Neural crest cell (in vitro differentiated cells): ENCODE measurements at places on chromosomes 13 and 19. TPM values are rescaled to one million over a fixed set of nuclear protein-coding genes. Genes with fewer than 3 reads are reported as not detected.

The C19orf67 gene
- total RNA-seq, result not detected in 2 replicates

The LGALS14 gene
- not detected in 2 replicates for total RNA-seq

DNA sequence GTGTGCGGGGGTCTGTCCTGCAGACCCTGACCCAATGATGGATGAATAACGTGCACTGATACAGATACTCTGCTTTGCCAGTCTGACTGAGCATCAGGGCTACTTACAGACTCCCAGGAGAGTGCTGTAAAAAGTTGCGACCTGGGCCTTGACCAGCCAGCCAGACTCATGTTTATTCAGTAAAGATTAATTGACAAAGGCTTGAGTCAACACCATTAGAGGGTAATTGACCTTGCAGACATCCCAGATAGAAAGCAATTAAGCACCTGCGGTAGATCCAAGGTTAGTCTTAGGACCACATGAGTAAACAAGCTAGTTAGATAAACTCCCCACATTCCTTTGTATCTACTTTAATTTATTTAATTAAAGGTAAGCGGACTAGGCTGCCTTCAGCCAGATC lies 10.4 kb downstream of the NUDT19 start:
- peaks cover 4% of the 10 kb centered on the region for H3K4me1 ChIP-seq
- no peak overlapping the region for H3K27ac ChIP-seq
- H3K36me3 ChIP-seq, result peaks cover 63% of the 10 kb centered on the region

GRCh38 chr13:40464337-40465014 lies 202.0 kb downstream of the FOXO1 start:
- no peaks in the 10 kb centered on the region for H3K4me1 ChIP-seq
- no peak overlapping the region for H3K27ac ChIP-seq
- no peak for DNase-seq

The GRK1 gene
- 0.77 and 1.5 TPM in 2 replicates for total RNA-seq

DNA sequence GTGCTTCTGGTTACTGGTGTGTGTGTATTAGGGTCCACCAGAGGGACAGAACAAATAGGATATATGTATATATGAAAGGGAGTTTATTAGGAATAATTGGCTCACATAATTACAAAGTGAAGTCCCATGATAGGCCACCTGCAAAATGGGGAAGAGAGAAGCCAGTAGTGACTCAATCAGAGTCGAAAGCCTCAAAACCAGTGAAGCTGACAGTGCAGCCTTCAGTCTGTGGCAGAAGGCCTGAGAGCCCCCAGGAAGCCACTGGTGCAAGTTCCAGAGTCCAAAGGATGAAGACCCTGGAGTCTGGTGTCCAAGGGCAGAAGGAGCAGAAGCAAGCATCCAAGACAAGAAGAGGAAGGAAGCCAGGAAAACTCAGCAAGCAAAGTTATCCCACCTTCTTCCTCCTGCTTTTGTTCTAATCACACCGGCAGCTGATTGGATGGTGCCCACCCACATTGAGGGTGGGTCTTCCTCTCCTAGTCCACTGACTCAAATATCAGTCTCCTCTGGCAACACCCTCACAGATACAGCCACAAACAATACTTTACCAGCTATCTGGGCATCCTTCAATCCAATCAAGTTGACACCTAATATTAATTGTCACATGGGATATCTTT lies 21.7 kb upstream of the SCEL start:
- H3K36me3 ChIP-seq, result no peaks in the 10 kb centered on the region
- no peak overlapping the region for H3K4me3 ChIP-seq
- H3K4me1 ChIP-seq, result no peaks in the 10 kb centered on the region

DNA sequence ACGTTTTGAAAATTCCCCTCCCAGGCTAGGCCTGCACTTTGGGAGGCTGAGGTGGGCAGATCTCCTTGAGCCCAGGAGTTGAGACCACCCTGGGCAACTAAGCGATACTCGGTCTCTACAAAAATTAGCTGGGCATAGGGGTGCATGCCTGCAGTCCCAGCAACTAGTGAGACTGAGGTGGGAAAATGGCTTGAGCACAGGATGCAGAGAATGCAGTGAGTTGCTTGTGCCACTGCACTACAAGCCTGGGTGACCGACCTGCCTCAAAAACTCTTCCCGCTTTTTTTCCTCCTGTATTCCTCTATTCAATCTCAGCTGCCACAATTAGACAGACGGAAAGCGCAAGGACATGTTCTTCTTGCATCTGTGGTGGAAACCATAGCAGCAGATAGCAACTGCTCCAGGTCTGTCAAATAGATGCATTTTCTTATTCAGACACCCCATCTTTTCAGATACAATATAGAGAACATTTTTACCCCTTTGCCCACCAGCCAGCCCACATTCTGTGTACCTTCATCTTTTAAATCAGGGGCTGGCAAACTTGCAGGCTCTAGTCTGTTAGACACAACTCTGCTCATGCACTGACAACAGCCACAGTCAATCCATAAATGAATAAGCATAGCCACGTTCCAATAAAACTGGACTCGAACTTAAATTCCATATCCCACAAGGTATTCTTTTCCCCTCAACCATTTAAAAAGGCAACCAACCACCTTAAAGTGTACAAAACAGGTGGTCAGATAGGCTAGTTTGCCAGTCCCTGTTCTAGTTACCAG lies 4.8 kb downstream of the TPT1 start:
- no peak overlapping the region for H3K27ac ChIP-seq
- peaks cover 4% of the 10 kb centered on the region for H3K27me3 ChIP-seq
- no peak for DNase-seq

The APBA3 gene
- total RNA-seq, result 22.8 and 24.5 TPM in 2 replicates

DNA sequence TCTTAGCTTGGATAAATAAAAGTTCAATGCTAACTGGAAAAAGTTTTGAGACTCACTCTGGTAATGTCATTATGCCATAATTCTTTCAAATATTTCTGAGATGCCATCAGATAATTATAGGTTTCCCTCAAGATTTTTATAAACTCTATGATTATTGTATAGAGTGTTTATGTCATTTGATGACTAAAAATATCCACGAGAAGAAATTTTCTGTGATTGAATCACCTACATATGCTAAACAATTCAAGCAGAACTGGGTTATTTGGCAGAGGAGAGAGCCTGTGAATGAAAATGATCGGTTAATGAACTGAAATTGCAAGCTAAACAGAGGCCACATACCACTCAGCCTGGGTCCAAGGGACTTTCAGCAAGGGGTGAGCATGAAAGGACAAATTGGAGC lies 92.6 kb upstream of the TSC22D1 start:
- H3K4me1 ChIP-seq, result no peaks in the 10 kb centered on the region
- no peak overlapping the region for H3K27ac ChIP-seq
- DNase-seq, result no peak
- no peaks in the 10 kb centered on the region for H3K27me3 ChIP-seq
- H3K4me3 ChIP-seq, result no peak overlapping the region

The CEACAM6 gene
- not detected in 2 replicates for total RNA-seq

DNA sequence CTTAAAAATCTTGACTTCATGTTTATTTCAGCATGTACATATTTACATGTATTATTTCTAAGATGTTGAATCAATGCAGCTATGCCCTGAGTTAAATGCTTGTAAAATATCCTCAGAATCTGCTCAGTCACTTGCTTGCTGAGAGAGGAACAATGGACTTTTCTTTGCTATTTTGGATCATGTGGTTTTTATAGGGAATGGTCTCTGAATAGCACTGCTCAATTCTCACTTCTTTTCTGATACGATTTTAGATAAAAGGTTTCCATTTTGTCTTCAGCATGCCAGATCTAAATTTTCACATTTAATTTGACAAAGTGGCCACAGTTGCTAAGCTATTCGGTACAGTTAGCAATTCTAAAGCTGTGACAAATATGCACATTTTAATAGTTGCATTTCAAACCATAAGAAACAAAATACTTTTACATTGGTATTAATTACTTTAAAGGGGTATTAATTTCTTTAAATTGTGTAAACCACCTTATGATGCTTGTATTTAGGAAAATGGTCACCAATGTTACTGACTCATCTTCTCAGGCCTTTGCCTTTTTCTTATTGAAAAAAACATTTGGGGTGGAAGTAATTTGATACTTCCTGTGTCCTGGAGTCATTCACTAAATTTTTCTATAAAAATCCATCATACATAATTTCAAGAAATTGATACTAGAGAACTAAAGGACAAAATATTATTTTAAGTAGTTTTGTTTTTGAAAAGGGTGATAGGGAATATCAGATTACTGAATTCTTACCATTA lies 113.5 kb downstream of the MYO16 start:
- no peak overlapping the region for H3K4me3 ChIP-seq
- H3K27me3 ChIP-seq, result no peaks in the 10 kb centered on the region

GRCh38 chr13:103354171-103354570 lies 288.0 kb upstream of the SLC10A2 start:
- H3K4me3 ChIP-seq, result no peak overlapping the region
- no peaks in the 10 kb centered on the region for H3K27me3 ChIP-seq
- H3K4me1 ChIP-seq, result peaks cover 12% of the 10 kb centered on the region
- no peaks in the 10 kb centered on the region for H3K36me3 ChIP-seq

The PABPC3 gene
- total RNA-seq, result 0.14 TPM in 2 replicates
